ENCODE measurements at places on chromosomes 2 and 18.

DNA sequence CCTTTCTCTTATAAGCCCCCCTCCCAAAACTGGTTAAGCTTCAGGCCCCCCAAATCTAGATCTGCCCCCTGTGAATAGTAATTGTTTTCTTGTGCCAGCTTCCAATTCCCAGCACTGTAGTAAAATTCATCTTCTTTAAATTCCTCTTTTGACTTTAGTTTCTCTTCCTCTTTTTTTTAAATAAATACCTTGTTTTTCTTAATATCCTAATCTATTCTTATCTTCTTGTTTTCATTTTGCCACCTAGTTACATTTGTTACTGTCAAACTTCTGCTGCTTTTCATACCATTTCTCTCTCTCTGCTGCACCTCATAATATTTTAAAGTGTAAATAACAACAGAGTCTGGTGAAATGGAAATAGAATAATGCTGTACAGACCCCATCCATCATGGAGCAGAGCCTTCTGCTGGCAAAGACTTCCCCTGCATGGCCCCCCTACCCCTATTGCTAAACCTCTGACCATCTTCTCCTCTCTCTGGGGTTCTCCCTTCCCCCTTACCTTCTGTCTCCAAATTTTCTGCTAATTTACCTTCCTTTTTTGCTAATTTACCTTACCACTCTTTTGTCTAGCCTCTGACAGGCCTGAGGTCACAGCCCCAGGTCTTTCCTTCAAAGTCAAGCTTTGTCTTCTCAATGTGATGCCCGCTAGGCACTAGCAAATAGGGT is 94.9 kb upstream of the PAPOLG start:
- DNase-seq = no peak

- DNase-seq = no peak
These were observed 62.6 kb downstream of the NFATC1 start for GRCh38 chr18:79458131-79458838.

DNA sequence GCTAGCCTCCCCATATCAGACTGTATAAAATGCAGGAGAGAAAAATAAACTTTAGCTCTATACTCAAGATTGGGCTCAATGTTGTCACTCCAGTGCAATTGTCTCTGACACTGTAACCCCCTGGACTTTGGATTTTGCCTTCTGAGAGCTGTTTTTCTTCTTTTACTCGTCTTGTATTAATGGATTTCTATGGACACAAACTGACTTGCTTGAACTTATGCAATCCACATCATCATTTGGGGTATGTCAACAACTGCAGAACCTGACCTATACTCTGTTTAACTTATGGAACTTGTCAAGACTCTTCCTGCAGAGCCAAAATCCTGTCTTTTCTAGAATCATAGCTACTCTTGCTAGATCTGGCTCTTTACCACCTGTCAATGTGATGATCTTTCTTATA is 257.8 kb upstream of the DCC start:
- DNase-seq = no peak

- DNase-seq = no peak
These were observed 201.1 kb upstream of the GATA6 start for GRCh38 chr18:21968338-21968737.

- DNase-seq = no peak
These were observed 50.8 kb downstream of the NCK2 start for GRCh38 chr2:105795575-105795934.
